ENCODE measurements at places on chromosomes 5 and 9.

- no peak for DNase-seq
These were observed 59.4 kb downstream of the ADAMTS16 start for GRCh38 chr5:5199495-5199894.

DNA sequence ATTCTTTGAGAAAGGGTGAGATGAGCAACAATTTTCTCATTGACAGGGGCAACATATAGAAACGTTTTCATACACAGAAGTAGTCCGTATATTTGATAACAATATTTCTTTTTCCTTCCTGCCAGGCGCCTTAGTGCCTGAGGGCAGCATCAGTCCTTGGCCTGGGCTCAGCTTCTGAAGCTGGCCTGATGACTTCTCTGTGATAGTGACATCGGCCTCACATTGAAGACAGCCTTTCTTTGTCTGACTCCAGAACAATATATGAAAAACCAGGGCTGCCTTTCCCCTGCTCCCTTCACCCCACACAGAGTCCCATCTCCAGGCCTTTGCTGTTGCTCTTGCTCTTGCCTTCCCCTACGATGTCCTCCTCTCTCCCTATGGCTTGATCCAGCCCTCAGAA is 24.1 kb upstream of the TCOF1 start:
- no peak for DNase-seq

GRCh38 chr5:82560561-82560960 is 282.4 kb upstream of the RPS23 start:
- no peak for DNase-seq

DNA sequence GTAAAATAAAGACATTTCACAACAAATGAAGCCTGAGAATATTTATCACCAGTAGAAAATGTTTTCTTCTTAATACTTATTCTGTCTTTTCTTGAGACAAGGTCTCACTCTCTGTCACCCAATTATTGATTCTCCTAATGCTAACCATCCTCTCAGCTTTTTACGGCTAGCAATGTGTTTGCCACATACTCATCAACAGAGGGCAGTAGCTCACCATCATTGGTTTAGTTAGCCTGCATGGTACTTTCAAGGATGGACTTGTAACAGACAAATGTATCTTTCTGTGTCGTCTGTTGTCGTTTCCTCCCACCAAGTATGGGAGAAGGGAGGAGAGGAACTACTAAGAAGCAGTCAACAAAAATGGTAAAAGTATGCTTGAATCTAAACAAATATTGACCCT is 5.9 kb upstream of the ACO1 start:
- peak; percentile 63 for DNase-seq

- DNase-seq: no peak
These were observed 18.7 kb downstream of the HCN1 start for GRCh38 chr5:45677524-45677923.

DNA sequence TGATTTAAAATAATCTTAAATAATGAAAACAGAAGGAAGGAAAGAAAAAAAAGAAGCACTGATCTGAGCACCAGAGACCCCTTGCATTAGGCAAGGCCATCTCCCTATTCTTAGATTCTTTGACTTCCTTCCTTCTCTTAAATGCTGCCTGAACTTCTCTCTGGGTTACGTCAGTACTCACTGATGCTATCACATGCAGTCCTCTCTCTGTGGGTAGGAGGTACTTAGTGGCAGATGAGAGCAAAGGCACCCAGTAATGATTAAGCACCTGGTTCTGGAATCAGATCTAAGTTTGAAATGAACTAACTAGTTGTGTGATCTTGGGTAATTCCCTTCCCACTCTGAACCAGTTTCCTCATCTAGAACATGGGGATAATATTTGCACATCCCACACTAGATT is 110.3 kb upstream of the TBC1D2 start:
- no peak for DNase-seq

DNA sequence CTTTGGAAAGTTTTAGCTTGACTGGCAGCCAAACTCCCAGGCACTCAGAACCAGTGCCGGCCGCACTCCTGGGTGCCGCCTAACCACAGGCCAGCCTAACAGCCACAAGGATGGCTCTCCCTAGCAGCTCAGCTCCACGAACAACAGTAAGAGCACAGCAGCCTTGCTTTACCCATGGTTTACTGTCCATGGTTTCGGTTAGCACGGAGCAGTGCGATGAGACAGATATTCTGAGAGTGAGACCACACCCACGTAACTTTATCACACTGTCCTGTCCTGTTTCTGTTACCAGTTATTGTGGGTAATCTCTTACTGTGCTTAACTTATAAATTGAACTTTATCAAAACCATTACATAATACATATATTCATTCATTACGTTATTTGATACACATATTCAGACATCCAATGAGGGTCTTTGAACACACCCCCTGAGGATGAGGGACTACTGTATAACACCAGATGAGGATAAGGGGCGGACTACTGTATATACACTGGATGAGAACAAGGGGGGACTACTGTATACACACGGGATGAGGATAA is 12.4 kb downstream of the CLPTM1L start:
- no peak for DNase-seq

DNA sequence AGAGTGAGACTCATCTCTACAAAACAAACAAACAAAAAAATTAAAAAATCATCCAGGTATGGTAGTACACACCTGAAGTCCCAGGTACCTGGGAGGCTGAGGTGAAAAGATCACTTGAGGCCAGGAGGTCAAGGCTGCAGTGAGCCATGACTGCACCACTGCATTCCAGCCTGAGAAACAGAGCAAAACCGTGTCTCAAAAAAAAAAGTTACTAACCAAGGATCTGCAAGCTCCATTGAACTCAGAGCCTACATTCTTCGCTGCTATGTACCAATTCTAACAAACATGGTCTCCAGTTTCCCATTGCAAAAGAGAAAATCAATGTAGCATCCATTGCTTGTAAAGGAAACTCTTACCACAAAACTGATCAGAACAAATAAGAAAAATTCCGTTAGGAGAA is 33.5 kb downstream of the MTMR12 start:
- DNase-seq: no peak

DNA sequence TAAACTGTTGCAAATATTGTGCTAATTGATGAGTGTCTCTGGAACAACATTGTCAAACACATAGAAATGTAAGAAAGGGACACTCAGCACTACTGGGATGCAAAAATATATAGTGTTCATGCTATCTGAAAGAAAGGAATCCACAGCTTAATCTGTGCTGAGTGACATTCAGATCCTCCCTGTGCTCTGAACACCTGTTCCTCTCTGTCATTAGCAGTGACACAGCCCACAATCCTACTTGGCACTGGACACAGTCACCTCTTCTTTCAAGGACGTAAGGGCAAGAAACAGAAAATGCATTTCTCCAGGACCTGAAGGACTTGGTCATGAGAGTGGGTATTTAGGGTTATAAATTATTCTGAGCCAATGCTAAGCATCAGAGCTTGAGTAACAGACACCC is 121.4 kb upstream of the SV2C start:
- no peak for DNase-seq

Measured in astrocyte of the cerebellum (primary cell).